ENCODE measurements at places on chromosomes 5 and 9. TPM values are rescaled to one million over a fixed set of nuclear protein-coding genes. Genes with fewer than 3 reads are reported as not detected.

- no peak for DNase-seq
Observed at GRCh38 chr5:130104895-130105688, 200.8 kb downstream of the CHSY3 start.

GRCh38 chr9:117325831-117326230 lies 89.0 kb downstream of the ASTN2 start:
- DNase-seq: no peak

The SLC6A19 gene
- total RNA-seq: 0.16 TPM

DNA sequence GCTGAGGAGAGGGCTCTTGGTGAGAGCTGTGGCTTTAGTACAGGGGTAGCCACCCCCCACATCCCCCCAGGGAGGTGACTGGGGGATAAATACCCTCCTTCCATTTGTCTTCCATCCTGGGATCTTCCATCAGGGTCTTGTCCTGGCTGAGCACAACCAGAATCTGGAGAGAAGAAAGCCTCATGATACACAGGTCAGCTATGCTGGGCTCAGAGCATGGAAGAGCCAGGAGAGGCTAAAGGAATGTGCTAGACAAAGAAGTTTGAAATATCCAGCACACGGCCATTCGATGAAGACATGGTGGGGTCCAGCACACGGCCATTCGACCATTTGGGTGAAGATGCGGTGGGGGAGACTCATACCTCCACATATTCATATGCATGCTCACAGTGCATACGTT lies 30.0 kb downstream of the ROPN1L start:
- DNase-seq: no peak

The ZNF883 gene
- not detected for total RNA-seq

The STC2 gene
- not detected for total RNA-seq

- no peak for DNase-seq
Observed at GRCh38 chr5:125538469-125538868, 792.0 kb upstream of the ZNF608 start.
